ENCODE measurements at places on chromosomes 2 and 18. TPM values are rescaled to one million over a fixed set of nuclear protein-coding genes. Genes with fewer than 3 reads are reported as not detected.
A peak's percentile ranks its signal among the peaks of the same experiment; 100 is the strongest.

Gene MAP4K4
- total RNA-seq = 120 TPM

DNA sequence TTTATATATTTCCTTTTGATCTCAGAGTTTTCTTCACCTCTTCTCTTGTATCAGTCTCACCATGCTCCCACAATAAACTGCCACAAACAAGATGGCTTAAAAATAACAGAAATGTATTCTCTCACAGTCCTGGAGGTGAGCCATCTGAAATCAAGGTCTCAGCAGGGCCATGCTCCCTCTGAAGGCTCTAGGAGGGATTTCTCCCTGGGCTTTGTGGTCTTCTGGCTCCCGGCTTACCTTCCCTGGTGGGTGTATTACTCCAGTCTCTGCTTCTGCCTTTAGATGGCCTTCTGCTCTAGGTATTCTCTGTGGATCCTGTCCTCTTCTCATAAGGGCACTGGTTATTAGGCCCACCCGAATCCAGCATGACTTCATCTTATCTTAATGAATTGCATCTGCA, 994.7 kb upstream of the POU3F3 start:
- DNase-seq = no peak

DNA sequence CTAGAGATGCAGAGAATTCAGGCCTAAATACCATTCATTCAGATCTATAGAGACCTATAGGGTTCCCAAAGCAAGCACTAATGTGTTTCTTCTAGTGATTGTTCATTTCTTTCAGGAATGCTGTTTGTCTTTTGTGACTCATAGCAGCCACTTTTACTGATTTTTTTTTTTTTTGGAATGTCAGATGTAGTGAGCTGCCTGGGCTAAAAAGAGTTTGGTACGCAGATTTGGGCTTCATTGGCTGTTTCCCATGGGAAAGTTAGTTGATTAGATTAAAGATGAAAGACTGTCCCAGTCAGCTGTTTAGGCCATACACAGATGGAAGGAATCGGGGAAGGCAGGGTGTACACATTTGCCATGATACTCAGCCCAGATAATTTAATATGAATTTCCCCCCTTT, 87.6 kb downstream of the CDC42EP3 start:
- peak; percentile 65 for DNase-seq

Gene CTDSP1
- total RNA-seq = 48.9 TPM

DNA sequence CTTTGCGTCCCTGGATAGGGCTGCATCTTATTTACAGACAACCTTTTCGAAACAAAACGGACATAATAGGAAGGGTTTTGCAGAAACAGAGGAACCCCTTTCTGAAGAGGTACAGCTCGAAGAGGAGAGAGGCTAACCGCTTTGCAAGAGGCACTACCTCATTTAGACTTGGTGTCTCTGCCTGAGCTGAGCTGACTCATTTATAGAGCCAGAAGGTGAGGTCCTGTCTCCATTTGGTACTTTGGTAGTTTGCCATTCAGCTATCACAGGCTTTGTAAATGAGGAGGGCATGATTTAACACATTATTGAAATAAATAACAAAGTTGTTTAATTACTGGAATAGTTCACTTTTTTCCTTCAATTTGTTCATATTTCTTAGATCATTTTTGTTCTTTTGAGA, 2.2 kb upstream of the NXPH2 start:
- no peak for DNase-seq

Gene ZBTB14
- total RNA-seq = 11.5 TPM

DNA sequence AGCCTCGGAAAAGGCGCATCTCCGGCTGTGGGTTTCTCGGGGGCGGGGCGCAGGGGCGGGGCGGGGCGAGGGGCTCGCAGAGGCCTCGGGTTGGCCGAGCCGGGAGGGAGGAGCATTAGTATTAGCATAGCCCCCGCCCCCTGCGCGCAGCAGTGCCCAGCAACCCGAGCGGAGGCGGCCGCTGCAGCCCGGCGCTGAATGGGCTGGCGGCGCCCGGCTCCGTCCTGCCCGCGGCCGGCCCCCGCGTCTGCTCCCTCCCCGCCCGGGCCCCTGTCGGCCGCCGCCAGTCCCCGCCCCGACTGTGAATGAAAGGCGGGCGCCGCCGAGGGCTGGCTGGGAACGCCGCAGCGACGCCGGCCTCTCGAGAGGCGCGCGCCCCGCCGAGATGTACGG, at the start of gene EFR3B:
Gene EFR3B (plus strand): TSS at position 149 of the 393 bp plus-strand sequence. CDS start 237 bp downstream, at position 386.
- peak; percentile 95 for DNase-seq

- DNase-seq = no peak
Measured at GRCh38 chr18:63160172-63160995, 159.2 kb downstream of the BCL2 start.

DNA sequence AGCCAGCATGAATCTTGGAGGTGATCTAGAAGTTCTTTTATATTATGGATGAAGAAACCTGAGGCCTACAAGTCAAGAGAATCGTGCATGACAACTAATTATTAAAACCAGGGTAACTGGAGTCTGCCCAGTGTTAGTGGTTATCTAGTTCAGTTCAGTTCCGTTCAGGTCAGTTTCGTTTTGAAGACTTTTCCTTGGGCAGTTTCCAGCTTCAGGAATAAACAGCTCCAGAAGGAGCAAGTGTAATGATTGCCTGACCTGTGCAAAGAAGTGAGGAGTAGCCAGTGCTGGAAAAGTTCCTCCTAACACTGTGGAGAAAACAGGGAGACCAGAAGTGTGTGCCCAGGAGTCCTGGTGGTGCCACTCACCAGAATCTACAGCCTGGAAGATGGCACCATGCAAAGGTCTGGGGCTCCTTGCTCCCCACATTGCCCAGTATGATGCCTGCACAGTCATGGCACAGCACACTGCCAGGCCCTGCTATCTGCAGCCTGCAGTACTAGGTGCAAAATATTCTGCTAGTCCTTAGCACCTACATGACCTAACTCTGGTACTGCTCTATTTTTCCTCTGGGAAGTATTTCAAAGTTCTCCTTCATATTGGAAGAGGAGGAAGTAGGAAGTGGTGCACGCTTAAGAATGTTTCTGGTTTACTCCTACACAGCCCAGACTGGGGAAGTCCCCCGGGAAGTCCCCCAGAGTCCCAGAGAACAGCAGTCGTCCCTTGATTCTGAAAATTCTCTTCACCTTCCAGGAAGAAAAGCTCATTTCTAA, 65.8 kb downstream of the SUMO1 start:
- no peak for DNase-seq

DNA sequence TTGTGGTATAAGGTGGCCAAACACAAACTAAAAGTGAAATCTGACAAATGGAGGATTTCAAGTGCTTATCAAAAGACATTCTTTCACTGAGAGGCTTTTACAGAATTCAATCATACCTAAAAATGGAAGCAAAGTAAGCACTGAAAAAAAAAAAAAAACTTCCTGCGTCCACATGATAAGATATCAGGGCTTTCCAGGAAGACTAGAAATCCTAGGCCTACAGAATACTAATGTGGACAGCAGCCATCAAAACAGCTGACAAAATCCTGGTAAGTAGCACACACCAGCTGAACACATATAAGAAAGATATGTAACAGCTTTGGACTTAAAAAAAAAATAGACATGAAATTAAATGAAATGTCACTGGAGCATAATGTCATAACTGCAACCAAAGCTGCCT, 178.2 kb downstream of the SUCLG1 start:
- no peak for DNase-seq

DNA sequence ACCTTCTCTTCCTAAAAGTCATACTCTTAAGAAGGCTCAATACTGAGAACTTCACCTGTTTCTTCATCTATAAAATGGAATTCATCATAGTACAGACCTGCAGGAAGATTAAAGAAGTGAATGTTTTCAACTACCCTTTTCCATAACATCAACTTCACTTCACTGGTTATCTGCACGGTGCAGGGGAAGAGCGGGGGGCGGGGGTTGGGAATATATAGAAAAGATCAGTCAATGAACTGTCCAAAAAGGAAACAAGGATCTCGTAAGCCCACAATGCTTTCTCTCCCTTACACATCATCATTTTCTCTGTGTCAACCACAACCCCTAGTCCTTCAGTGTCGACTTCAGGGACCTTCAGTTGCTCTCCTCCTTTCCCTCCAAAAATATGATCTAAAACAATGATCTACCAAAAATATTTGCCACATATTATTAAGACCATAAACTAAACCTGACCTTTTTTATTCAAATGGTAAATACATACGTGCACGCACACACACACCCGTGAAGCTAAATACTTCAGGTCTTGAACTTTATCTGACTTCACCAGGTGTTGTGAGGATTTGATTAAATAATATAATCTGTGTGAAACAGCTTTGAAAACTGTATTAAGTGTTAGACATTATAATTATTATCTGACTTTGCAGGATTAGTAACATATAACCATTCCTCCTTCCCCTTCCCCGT, 4.9 kb downstream of the MBOAT2 start:
- no peak for DNase-seq

DNA sequence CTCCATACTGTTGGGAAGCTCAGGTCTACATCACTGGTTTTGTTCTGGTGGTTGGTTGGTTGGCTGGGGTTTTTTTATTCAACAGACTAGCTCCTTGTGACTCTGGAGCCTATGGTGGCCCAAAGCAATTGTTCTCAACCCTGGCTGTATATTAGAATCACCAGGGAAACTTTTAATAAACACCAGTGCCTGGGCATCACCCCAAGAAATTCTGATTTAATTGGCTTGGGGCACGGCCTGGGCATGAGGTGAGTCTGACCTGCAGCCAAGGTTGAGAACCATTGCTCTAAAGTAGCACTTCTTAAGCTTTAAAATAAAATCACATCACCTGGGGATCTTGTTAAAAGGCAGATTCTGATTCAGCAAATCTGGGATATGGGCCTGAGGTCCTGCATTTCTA, 184.1 kb downstream of the C1D start:
- no peak for DNase-seq

DNA sequence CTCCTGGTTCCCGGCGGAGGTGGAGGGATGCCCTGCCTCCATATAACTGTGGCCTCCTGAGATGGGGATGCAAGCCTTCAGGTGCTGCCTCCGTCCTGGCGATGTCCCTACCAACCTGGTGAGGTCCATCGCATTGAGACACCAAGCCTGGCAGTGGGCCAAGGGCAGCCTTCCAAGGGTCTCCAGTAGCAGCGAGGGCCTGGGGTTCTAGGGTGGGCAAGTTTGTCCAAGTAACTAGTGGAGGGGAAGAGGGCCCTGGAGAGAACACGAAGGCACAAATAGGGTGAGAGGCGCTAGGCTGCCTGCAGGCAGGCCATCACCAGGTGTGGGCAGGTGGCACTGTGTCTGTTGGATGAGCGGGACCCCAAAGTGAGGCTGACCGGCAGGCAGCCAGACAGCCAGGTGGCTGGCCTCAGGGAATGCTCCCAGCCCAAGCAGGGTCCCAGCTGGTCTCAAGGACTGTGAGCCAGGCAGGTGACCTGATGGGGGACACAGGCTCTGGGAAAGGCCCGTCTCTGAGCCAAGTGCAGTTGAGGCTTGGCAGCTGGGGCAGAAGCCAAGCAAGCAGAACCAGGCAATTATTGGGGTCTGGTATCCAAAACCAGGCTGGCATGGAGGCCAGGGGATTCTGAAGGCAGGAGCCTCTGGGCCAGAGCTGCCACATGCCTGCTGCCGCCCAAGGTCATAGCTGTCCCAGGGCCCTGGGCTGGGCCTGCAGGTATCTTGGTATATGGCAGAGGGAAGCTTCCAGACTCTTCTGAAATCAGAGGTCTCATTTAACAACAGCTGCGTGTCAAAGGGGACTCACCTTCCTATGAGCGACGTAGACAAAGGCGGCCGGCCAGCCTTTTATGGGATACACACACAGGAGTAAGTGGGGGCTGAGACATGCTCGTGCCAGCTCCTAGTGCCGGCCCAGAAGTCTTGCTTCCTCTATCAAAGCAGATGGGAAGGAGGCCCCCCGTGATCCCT, 23.4 kb downstream of the RAMP1 start:
- DNase-seq = no peak

- DNase-seq = no peak
Measured at GRCh38 chr2:68714866-68715265, 19.7 kb upstream of the ARHGAP25 start.

Gene KCNK3
- total RNA-seq = not detected

DNA sequence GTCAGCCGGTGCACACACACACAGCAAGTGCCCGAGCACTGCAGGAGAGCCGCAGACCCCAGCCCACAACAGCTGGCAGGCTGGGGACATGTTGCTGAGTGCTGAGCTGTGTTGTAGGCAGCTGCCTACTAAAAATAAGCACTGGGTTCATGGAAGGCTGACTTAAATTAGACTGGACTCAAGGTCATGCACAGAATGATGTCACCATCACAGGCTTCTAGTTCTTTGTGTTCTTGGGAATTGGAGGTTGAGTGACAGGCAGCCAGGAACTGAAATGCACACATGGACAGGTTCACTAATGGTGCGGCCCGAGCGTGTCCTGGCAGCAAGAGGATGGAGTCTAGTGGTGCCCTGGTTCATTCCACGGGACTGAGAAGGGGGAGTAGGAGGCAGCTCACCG, 71.3 kb downstream of the VWA3B start:
- no peak for DNase-seq

DNA sequence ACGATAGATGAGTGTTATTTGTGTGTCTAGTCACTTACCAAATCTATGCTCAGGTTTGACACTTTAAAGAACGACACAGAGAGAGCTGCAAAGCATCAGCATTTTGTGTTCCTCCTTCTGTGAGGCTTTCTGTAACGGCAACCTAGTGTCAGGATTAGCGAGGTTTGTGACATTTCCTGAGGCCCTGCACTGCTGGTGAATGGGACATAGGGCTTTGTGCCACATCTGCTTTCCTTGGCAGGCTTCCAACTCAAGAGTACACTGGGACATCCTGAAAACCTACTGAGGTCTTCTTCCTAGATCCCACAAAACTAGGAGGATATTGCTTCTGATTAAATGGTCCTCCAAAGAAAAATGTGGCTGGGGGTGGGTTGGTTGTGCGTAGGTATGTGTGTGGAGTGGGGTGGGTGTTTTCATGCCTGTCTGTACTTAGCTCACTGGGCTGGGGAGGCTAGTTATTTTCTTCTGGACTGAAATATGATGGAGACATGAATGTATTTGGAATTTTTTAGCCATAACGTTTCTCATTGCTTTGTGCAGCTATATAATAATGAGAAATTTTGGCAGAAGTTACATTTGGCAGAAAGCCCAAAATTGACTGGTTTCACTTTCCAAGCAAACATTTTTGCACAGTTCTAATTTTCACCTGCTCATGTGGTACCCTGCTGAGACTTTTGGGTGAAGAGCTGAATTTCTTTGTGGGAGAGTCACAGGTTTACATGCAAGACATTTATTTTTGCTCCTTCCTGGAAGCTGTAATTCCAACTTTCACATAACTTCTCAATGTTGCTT, 308.4 kb downstream of the XIRP2 start:
- peak; percentile 60 for DNase-seq

Gene REG3A
- not detected for total RNA-seq

DNA sequence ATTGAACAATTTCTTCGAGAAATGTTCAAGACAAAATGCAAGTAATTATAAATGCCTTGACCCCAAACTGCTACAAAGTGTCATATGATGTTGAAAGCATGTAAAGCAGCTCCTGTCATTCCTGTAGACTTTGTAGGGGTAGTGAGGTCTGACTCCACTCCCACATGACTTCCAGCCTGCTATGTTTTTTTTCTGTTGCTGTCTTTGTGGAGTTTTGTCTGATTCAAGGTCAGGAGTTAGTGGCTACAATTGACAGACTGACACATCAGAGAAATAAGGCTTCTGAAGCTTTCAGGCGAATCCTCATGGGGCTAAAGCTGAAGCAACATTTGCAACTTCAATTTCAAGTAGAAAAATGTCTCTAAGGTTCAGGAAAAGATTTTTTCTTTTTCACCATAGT, 63.9 kb upstream of the CCDC195 start:
- no peak for DNase-seq

GRCh38 chr2:117087535-117088291, 726.8 kb upstream of the DDX18 start:
- DNase-seq = no peak

Measured in dermis microvascular lymphatic vessel endothelial cell (primary cell).